HCT116 (cell line): ENCODE measurements at places on chromosomes 16 and 17. TPM values are rescaled to one million over a fixed set of nuclear protein-coding genes. Genes with fewer than 3 reads are reported as not detected.

DNA sequence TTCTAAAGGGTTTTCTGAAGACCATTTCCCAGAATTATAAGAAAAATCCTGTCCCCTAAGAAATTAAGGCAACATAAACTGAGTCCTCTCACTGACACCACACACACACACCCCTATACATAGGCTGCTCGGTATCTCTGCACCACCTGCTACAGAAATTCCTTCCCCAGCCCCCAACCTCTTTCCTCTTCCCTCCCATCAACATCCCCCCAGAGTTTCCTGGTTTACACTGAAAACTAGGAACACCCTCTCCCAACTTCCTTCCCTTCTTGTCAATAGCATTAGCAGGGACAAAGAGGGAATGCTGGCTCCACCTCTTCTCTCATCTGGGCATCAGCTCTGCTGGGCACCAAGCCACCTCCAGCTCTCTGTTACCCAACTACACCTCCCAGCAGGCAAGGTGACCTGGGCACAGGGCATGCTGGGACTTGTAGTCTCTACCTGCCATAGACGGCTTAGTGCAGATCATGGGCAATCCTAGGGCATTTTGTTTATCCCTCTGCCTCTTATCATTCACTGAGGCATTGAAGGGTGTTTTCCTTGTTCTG lies 15.7 kb downstream of the CAVIN1 start:
- no peaks in the 10 kb centered on the region for H3K27me3 ChIP-seq
- H3K4me1 ChIP-seq = peaks cover 67% of the 10 kb centered on the region
- peak overlapping the region; percentile 8; the same call in 1 of the 2 replicates for H3K27ac ChIP-seq
- no peak for DNase-seq
- peaks cover 22% of the 10 kb centered on the region; the same call in 1 of the 2 replicates for H3K36me3 ChIP-seq

The LRRC75A gene
- total RNA-seq = 2.3 TPM

GRCh38 chr16:18800293-18800692 lies 1.1 kb downstream of the ARL6IP1 start:
- H3K36me3 ChIP-seq = peaks cover 21% of the 10 kb centered on the region
- H3K27me3 ChIP-seq = no peaks in the 10 kb centered on the region
- no peak for DNase-seq

- H3K4me1 ChIP-seq = no peaks in the 10 kb centered on the region
- no peak overlapping the region for H3K27ac ChIP-seq
- DNase-seq = no peak
- no peak overlapping the region for H3K4me3 ChIP-seq
- H3K36me3 ChIP-seq = no peaks in the 10 kb centered on the region
Measured at GRCh38 chr17:58436805-58437239, 19.5 kb upstream of the RNF43 start.

GRCh38 chr17:56322991-56323390 lies 169.7 kb downstream of the ANKFN1 start:
- no peak overlapping the region for H3K27ac ChIP-seq
- H3K36me3 ChIP-seq = no peaks in the 10 kb centered on the region
- peaks cover 28% of the 10 kb centered on the region for H3K27me3 ChIP-seq
- H3K4me1 ChIP-seq = no peaks in the 10 kb centered on the region

DNA sequence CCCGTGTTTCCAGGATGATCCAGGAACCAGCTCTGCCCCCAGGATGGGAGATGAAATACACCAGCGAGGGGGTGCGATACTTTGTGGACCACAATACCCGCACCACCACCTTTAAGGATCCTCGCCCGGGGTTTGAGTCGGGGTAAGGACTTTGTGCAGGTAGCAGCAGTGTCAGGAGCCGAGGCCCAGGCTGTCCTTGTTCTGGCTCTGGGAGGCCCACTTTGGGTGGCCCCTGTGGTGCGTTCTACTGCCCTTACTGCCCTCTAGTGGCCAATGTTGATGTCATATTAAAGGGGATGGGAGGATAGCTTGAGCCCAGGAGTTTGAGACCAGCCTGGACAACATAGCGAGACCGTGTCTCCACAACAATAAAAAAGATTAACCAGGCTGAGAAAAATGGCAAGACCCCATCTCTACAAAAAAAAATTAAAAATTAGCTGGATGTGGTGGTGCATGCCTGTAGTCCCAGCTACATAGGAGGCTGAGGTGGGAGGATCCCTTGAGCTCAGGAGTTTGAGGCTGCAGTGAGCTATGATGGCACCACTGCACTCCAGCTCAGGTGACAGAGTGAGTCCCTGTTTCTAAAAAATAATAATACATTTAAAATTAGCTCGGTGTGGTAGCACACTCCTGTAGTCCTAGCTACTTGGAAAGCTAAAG lies 20.9 kb upstream of the CLEC18A start:
- DNase-seq = peak; percentile 40
- no peak overlapping the region for H3K27ac ChIP-seq
- H3K4me3 ChIP-seq = no peak overlapping the region

DNA sequence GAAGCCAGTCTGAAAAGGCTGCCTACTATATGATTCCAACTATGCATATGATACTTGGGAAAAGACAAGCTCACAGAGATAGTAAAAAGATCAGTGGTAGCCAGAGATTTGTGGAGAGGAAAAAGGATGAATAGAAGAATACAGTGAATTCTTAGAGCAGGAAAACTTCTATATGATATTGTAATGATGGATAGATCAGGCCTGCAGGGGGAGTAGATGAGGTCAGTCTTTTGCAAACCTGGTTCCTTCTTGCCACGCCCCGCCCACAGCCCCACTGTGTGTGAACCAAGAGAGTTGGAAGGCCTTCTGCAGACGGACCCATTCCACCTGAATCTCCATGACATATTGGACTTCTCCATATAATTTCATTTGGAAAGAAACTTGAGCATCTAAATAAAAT lies 761 bp upstream of the CCL8 start:
- peak; percentile 4 for DNase-seq
- H3K27ac ChIP-seq = no peak overlapping the region
- no peak overlapping the region for H3K4me3 ChIP-seq
- H3K4me1 ChIP-seq = no peaks in the 10 kb centered on the region
- H3K36me3 ChIP-seq = no peaks in the 10 kb centered on the region
- H3K27me3 ChIP-seq = peaks cover 8% of the 10 kb centered on the region; the same call in 1 of the 2 replicates

GRCh38 chr16:12171206-12171605 lies 194.7 kb downstream of the SNX29 start:
- no peak overlapping the region for H3K4me3 ChIP-seq
- H3K36me3 ChIP-seq = no peaks in the 10 kb centered on the region
- no peak overlapping the region for H3K27ac ChIP-seq
- DNase-seq = no peak

- no peaks in the 10 kb centered on the region for H3K4me1 ChIP-seq
- DNase-seq = no peak
- no peak overlapping the region for H3K4me3 ChIP-seq
- no peaks in the 10 kb centered on the region for H3K27me3 ChIP-seq
Measured at GRCh38 chr17:2692781-2693135, 18.8 kb downstream of the CLUH start.

The ERN1 gene
- 28.2 TPM for total RNA-seq

DNA sequence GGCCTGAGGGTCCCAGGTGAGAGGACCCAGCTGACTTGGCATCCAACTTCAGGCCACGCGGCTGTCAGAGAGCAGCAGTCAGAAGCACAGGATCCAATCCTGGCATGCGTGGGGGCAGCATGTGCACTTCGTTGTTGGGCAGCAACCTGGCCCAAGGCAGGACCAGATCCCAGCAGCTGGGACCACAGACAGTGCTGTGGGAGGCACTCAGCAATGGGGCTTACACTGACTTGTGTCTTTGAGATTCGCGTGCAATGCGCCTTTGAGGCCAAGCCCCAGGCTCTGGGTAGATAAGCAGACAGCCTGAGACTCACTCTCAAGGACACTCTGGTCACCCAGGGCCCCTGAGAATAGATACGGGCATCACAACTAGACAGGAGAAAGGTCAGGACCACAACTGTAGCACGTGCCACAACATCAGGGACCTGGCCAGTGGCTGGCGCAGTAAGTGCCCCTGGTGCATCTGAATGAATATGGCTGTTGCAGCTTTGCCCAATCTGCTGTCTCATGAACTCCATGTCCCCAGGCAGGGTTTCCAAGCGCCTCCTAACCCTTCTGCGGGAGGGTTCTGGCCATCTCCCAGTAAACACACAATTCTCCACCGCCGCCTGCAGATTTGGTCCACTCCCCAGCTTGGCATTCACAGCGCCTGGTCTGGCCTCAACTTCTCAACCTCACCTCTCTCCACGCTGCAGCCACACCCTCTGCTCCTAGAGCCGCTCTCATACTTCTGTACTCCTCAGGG lies 3.2 kb downstream of the PAM16 start:
- no peak for DNase-seq
- peaks cover 19% of the 10 kb centered on the region for H3K4me1 ChIP-seq
- peaks cover 9% of the 10 kb centered on the region; the same call in 1 of the 2 replicates for H3K36me3 ChIP-seq
- no peak overlapping the region for H3K27ac ChIP-seq
- H3K4me3 ChIP-seq = no peak overlapping the region

DNA sequence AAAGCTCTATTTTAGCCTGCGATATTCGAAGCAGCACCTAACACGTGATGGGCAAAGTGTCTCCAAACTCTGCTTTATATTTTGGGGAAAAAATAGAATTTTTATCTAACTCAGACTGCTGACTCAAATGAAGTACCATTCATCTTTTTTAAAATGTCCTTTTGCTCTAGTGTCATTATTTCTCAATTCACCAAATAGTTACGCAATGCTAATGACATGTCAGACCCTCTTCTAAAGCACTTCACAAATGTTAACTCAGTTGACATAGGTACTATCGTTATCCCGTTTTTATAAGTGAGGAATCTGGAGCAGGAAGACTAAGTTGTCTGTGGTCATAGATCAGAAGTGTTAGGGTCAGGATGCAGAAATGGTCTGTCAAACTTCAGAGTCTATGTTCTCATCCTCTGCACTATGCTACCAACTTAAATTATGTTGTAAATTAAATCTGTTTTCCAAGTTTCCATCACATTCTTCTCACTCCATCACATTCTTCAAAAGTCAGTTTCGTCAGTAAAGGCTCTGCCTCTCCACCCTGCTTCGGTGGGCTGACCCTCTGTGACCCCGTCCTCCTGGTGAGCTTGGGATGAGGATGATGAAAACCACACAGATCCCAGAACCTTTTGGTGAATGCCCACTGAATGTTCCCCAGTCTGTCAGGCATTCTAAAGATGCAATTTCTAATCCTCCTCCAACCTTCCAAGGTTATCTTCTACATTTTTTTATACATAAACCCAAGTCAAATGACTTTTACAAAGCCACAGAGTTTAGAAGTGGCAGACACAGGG lies 102.8 kb downstream of the ADAMTS18 start:
- H3K27me3 ChIP-seq = peaks cover 29% of the 10 kb centered on the region
- H3K4me1 ChIP-seq = no peaks in the 10 kb centered on the region
- H3K36me3 ChIP-seq = no peaks in the 10 kb centered on the region; the same call in 1 of the 2 replicates
- DNase-seq = no peak
- H3K27ac ChIP-seq = no peak overlapping the region
- no peak overlapping the region for H3K4me3 ChIP-seq

The ZNF469 gene
- total RNA-seq = 5.9 TPM

The VAT1L gene
- total RNA-seq = 0.10 TPM

GRCh38 chr17:40073454-40074174 lies 10.8 kb downstream of the THRA start:
- no peak for DNase-seq
- no peak overlapping the region for H3K4me3 ChIP-seq
- H3K4me1 ChIP-seq = peaks cover 69% of the 10 kb centered on the region
- H3K27ac ChIP-seq = no peak overlapping the region; the same call in 1 of the 2 replicates

The UNC45B gene
- total RNA-seq = not detected

DNA sequence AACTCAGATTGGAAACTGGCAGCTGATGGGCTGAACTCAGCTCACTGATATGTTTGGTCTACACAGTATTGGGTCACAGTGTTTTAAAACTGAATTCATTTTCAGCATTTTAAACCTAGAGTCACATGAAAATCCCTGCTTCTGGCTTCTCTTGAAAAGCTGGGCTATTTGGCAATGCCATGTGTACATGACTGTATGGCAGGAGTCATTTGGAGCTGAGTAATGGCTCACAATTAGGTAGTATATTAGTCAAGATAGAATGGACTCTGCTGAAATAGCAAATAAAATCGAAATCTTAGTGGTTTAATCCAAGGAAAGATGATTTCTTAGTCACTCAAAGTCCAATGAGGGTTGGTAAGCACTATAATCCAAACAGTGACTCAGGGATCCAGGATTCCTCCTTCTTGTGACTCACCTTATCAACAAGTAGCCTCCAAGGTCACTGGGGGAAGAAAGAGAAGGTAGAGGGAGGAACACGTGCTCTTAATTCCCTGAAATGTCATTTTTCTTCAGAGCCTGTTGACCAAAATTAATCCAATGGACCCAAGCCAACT lies 13.9 kb upstream of the PMP22 start:
- H3K4me1 ChIP-seq = no peaks in the 10 kb centered on the region
- H3K27ac ChIP-seq = no peak overlapping the region
- no peaks in the 10 kb centered on the region for H3K27me3 ChIP-seq
- H3K36me3 ChIP-seq = no peaks in the 10 kb centered on the region

The PLXDC1 gene
- 1.8 TPM for total RNA-seq

DNA sequence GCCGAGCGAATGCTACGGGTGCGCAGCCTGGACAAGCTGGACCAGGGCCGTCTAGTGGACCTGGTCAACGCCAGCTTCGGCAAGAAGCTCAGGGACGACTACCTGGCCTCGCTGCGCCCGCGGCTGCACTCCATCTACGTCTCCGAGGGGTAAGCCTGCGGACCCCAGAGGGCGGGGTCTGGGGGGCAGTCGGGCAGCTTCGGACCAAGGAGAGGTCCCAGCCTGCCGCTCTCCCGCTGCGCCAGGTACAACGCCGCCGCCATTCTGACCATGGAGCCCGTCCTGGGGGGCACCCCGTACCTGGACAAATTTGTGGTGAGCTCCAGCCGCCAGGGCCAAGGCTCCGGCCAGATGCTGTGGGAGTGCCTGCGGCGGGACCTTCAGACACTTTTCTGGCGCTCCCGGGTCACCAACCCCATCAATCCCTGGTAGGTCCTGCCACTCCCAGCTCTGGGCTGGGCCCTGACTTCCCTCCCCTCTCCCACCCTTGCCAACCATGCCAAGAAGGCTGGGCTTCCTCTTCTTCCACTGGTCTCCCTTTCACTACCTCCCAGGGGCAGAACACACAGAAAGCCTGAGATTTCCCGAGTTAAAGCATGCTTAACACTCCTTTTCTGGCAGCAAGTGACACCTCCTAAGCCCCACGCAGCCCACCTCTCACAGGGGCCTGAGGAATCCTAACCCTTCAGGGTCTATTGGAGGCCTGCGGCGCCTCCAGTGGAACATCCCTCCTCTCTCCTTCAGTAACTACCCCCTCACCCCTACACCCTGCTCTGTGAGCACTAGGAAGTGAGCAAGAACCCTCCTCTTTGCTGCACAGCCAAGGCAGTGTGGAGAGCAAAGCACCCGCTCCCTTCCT lies 3.2 kb downstream of the NAGS start:
- peaks cover 21% of the 10 kb centered on the region for H3K36me3 ChIP-seq
- no peak for DNase-seq

The TRIM16 gene
- total RNA-seq = 33.8 TPM

GRCh38 chr16:26665166-26665939 lies 401.4 kb upstream of the C16orf82 start:
- DNase-seq = no peak
- no peaks in the 10 kb centered on the region for H3K36me3 ChIP-seq
- no peaks in the 10 kb centered on the region for H3K27me3 ChIP-seq
- no peak overlapping the region for H3K4me3 ChIP-seq
- H3K27ac ChIP-seq = no peak overlapping the region
